Activated T-cell treated with anti-CD3 and anti-CD28 coated beads for 24 hours (primary cell): ENCODE measurements at places on chromosomes 1 and 21.
A peak's percentile ranks its signal among the peaks of the same experiment; 100 is the strongest.

GRCh38 chr1:78289603-78290002 lies 201.2 kb upstream of the PTGFR start:
- DNase-seq, result no peak

GRCh38 chr1:87151500-87152421 lies 176.9 kb upstream of the LMO4 start:
- DNase-seq, result peak; percentile 38

GRCh38 chr21:28821276-28822122 lies 171.2 kb downstream of the LTN1 start:
- DNase-seq, result no peak

DNA sequence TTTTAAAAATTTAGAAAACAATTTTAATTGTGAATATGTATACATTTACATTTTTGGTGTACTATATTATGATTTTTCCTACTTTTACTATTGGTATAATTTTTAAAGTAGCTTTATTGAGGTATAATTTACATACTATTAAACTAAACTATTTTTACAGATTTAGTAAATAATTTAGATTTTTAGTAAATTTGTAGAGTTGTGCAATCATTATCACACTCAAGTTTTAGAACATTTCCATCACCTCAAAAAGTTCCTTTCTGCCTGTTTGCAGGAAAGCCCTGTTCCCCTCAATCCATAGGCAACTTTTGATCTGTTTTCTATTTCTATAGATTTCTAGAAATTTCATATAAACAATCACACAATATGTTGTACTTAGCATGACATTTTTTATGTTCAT lies 8.2 kb downstream of the PHTF1 start:
- DNase-seq, result no peak

- DNase-seq, result no peak
Observed at GRCh38 chr1:198523182-198523950, 17.1 kb downstream of the ATP6V1G3 start.

- DNase-seq, result no peak
Observed at GRCh38 chr1:53111073-53111556, 31.3 kb downstream of the SLC1A7 start.

DNA sequence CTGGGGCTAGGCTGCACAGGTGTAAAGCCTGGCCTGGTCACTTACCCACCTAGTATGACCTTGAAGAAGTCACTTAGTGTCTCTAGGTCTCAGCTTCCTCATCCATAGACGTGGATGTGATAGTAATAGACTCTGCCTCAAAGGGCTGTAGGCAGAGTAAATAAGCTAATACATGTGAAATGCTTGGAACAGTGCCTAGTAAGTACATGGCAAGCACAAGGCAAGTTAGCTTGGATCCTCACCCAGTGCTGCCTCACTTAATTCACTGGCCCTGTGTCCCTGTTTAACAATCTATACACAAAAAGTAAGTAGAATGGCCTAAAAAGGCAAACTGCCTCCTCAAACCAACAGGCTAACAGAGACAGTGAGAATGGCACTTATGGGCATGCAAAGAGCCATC lies 167.8 kb downstream of the PIGK start:
- no peak for DNase-seq

DNA sequence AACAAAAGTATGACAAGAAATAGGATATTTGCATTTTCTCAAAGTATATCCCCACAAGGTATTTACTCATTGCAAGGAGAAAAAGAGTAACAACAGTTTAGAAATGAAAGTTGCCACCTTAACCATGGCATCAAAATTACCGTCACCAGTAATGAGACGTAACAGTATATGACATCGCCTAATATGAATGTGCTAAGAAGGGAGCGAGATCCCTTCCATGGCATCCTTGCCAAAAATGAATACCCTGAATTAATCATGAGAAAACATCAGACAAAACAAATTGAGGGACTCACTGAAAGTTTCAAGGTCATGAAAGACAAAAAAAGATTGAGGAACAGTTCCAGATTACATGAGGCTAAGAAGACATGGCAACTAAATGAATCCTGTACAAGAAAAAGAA lies 78.9 kb upstream of the MROH9 start:
- DNase-seq, result no peak

DNA sequence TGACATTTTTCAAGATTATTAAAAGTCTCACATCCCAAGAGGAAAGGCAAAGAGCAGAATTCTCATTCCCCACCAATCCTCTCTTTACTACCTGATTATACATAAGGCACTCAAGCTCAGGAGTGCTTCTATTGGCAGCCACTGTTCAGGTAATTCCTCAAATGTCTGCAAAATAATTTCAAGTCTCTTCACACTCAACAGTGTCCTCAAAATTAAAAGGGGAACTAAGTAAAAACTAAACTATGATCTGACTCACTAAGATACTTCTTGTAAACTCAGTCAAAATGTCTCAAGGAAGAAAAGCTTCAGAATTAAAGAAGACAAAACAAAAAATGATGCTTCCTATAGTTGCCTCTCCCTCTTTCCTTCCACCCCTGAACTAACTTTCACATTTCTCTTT lies 135.6 kb downstream of the GPATCH2 start:
- no peak for DNase-seq

DNA sequence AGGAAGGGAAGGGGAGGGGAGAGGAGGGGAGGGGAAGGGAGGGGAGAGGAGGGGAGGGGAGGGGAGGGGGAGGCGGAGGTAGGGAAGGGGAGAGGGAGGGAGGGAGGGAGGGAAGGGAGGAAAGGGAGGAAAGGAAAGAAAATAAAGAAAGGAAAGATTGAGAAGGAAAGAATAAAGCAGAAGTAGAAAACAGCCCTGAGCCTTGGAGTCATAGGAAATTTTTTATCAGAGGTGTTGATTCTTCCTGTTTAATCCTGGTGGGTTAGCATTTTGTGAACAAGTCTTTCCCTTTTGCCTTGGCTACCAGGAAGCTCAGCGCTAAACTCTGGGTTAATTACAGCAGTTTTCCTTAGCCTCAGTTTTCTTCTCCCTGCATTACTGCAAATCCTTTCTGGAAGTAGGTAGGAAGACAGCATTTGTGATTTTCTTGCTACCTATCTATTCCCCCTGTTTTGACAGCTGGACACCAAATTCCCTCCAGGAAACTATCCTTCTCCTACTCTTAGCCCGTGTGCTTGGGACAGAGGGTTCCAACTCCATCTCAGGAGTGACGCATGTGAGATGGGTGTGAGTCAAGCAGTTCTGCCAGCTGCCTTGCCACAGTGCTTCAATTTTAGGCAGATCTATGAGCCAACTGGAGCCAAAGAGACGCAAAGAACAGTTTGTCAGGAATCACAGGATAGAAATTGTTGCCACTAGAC lies 26.9 kb downstream of the TOMM20 start:
- no peak for DNase-seq

- DNase-seq, result no peak
Observed at GRCh38 chr1:236214761-236215160, 67.0 kb downstream of the ERO1B start.

DNA sequence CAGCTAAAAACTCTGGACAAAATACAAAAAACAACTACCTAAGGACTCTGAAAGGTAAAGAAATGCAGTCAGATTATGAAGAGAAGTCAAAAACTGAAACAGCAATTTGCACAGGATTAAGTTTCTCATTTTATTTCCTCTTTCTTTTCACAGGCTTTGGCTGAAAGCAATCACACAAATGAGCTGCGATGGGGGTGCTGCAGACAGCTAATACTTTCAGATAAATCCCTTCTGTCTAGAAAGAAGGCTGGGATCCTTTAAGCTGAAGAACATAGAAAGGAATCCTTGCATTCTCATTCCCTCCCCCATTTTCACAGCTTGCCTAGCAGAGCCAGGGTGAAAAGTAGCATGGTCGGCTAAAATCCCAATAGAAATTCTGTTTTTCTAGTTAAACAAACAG lies 32.0 kb upstream of the PRDX6 start:
- DNase-seq, result no peak

DNA sequence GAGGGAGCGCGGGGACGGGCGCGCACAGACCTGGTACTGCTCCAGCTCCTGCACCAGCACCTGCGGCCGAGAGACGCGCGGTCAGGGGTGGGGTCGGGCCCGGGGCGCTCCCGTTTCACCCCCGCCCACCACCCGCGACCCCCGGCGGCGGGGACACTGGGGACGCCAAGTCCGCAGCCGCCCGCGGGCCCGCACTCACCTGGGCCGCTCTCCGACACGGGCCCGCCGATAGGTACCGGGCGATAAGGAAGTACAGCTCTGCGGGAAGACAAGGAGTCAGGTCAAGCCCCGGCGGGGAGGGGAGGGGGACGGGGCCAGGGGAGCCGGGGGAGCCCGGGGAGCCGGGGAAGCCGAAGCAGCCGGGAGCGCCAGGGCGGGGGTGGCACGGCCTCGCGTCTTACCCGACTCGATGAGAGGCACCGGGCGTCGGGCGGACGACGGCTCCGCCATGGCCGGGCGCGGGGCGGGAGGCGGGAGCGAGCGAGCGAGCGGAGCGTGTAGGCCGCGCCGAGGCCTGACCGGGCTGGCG lies 326 bp downstream of the BRWD1 start:
- DNase-seq, result no peak
